ENCODE measurements at places on chromosomes 12 and 14.

GRCh38 chr14:104929268-104930230 is 4.9 kb downstream of the PLD4 start:
- DNase-seq: peak; percentile 71

- DNase-seq: no peak
Measured at GRCh38 chr12:65962036-65962430, 137.8 kb downstream of the HMGA2 start.

DNA sequence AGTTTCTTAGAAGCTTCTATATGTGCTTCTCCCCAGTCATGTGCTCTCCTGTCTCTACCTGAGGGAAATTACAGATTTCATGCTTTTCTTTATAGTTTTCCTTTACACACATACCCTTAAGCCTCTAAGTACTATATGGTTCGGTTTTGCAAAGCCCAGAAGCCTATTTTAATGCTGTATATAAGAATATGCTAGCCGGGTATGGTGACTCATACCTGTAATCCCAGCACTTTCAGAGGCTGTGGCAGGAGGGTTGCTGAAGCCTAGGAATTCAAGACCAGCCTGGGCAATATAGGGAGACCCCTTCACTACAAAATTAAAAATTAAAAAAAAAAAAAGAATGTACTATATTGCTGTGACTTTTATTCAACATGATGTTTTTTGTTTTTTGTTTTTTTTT is 15.4 kb downstream of the DGLUCY start:
- peak; percentile 18 for DNase-seq

GRCh38 chr12:90619943-90620342 is 335.0 kb downstream of the CCER1 start:
- DNase-seq: no peak

DNA sequence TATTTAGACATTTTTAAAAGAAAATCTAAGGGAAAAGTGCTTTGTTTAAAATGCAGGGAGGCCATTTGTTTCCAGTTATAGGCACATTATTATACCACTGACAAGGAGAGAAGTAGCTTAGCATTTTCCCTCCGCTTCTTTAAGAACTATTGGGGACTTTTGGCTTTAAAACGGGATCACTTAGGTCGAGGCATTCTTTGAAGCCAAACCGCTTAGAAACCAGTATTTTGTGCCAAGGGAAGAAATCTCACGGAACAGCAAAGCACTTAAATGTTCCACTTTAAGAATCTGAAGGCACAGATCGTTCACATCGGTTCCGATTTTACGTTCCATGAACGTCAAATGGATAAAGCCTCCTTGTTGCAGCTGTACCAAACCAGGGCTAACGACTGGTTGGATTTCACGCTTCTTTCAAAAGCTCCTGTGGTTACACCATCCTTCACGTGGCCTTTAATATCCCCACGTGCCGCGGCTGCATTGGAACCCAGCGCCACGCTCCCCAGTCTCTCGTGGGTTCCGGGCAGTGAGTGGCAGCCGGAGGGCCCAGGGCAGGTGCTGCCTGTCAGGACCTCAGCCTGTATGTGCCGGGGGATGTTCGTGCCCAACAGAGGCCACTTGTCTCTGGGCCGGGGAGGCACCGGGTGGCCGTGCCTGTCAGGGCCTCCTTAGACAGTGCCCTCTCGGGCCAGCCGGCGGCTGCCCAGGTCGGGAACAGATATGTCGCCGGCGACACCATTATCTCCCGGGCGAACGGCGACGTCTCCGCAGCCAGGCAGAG is 195.4 kb downstream of the KIF26A start:
- peak; percentile 80 for DNase-seq

Measured in osteoblast (primary cell).